Activated CD8-positive, alpha-beta T cell treated with anti-CD3 and anti-CD28 coated beads for 36 hours (primary cell): ENCODE measurements at places on chromosomes 5 and 9. TPM values are rescaled to one million over a fixed set of nuclear protein-coding genes. Genes with fewer than 3 reads are reported as not detected.

Gene MYOZ3
- total RNA-seq, result 0.11 TPM

Gene LCN1
- total RNA-seq, result not detected

Gene PCDHB16
- not detected for total RNA-seq

Gene ACSL6
- 4.7 TPM for total RNA-seq

- DNase-seq, result no peak
These were observed 78.2 kb downstream of the EFNA5 start for GRCh38 chr5:107592515-107592914.

DNA sequence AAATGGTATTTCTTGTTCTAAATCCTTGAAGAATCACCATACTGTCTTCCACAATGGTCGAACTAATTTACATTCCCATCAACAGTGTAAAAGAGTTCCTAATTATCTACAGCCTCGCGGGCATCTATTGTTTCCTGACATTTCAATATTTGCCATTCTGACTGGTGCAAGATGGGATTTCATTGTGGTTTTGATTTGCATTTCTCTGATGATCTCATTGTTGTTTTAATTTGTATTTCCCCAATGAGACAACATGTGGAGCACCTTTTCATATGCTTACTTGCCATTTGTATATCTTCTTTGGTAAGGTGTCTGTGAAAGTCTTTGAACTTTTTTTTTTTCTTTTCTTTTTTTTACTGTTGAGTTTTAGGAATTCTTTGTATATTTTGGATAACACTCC is 473.6 kb downstream of the KCTD16 start:
- DNase-seq, result no peak

DNA sequence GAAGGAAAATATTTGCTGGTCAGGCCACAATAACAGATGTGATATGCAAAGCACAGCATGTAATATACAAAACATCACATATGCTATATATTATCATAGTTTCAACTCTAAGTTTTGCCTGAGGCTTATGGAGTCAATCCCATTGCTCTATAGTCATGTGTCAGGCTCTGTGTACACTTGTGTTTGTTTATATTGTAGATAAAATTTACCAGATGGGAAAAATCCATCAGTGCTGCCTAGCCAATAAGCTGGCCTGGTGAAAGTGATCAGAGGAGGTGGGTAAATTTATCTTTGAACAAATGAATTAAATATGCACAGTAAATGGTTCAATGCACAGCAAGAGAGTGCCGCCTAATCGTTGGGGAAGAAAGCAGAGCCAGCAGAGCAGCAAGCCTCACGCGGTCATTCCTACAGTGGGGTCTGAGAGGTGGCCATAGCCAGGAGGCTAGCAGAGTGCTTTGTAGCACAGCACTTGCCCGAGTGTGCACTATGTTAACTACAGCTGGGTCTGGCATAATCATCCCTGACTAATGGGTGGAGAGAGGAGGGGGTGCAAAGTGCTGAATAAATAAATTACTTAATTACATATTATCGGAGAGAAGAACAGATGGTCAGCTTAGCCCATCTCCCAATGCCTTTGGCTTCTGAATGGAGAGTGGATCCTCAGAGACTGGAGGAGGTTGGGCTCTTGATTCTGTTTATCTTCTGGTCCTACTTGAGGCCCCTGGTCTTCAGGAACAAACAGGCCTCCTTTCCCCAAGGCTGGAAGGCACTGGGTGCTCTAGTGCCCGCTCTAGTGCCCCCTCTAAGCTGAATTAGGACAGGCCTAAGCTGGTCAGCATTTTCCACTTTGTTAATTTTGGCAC is 153.5 kb downstream of the MAT2B start:
- no peak for DNase-seq

DNA sequence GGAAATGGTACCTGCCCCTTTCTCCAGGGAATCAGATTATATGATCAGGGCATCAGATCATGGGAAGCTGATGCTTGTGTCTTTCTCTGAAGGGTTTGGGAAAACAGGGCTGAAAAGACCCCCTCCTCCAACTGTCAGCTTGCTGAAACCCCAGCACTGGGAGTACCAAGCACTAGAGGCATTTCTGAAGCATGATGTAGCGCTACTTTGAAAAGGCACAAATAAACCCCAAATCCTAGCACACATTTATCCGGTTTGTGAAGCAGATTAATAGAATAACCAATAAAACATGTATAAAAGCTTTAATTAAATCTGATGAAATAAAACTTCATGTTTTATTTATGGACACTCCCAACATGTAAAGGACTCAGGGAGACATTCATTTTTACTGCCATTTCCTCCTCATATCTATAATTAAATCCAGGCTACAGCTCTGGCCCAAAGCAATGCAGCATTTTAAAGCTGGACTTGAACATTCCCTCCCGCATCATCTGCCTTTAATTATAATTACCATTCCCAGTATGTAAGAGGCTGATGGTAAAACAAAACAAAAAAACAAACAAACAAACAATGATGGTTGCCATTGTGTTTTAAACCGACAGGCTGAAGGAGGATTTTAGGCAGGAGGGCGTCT is 298.2 kb upstream of the RFX3 start:
- no peak for DNase-seq

GRCh38 chr5:11785771-11786352 is 118.4 kb downstream of the CTNND2 start:
- DNase-seq, result no peak

DNA sequence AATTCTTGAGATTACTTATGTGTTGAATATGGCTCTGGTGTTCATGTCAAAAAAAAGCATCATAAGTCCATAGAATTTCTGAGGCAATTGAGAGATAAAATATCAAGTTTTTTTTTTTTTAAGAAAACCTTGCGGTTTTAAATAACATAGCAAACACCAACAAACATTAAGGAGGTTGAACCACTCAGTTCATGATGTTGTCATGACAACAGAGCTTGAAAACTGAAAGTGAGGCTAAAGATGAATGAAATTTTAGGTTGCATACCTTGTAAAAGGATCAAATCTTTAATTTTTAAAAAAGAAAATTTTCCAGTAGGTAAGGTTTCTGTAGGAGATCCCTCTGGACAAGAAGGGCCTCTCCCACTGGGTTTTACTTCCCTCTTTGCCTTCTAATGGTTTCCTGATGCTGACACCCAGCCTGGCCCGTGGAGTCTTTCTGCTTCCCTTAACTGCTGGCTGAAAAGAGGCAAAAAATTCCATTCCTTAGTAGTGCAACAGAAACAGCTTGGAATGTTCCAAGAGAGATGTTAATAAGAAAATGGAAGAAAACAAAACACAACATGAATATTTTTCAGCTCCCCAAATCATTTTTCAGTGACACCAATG is 60.0 kb upstream of the FER start:
- no peak for DNase-seq

DNA sequence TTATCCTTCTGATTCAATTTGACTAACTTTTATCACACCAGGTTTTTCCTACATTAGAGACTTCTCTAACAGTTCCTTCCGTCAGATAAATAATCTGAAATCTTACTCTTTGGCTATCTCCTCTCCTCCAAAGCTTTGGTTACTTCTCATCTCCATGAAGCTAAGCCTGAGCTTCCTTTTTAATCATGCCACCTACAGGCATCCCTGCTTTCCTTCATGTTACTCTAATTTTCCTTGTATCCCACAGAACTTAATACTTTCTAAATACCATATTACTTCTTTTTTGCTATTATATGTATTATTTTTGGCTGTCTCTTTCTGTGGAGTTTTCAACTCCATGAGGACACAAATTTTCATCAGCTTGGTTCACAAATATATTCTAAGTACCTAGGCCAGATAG is 49.7 kb downstream of the C9 start:
- DNase-seq, result no peak

GRCh38 chr9:89048616-89049015 is 57.3 kb downstream of the S1PR3 start:
- no peak for DNase-seq

DNA sequence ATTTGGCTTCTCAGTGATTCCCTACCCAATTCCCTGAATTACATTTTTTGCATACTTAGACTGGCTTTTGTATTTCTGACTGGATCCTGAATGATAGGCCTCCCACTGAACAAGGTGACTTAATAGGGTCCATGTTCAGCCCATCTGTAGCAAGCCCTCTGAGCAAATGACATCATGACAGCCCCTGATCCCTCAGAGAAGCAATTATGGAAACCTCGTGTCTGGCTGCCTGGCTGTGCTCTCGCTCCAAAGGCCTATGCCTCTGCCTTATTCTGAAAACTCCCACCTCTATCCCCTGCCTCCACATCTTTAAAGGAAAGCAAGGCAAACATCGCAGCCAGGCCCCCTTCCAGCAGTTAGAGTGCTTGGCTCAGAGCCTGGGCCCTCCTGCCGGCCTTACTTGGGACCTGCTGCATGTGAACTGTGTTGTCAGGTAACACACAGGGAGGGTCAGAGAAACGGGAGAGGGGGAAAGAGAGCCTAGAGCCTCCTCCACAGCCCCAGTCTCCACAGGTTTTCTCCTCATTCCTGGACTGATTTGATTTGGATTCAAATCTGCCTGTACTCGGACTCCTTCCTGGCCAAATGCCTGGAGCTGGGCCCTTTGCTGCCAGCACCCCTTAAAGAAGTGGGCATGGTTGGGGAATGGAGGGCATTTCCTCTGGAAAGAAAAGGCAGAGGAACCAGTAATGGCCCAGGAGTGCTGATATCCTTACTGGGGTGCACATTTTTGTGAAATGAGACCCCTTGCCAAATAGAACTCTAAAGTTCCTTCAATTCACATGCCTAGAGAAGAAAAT is 3.8 kb downstream of the DCANP1 start:
- DNase-seq, result no peak

DNA sequence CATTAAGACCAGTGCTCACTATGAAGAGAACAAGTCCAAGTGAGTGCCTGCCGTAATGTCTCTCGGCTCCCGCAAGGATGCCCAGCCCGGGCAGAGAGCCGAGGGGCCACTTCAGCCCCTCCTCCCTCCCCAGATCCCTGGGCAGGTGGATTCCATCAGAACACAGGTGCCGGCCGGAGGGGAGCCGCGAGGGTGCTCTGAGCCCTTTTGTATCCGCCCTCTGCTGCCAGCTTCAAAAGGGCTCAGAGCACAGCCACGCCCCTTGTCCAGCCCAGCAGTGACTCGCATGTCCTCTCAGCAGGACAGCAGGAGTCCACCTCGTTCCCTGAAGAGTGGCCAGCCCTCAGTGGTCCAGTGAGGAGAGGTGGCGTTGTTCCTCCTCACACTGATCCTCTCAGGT is 43.9 kb downstream of the CYFIP2 start:
- no peak for DNase-seq

GRCh38 chr5:133996683-133997252 is 8.0 kb downstream of the VDAC1 start:
- DNase-seq, result no peak

DNA sequence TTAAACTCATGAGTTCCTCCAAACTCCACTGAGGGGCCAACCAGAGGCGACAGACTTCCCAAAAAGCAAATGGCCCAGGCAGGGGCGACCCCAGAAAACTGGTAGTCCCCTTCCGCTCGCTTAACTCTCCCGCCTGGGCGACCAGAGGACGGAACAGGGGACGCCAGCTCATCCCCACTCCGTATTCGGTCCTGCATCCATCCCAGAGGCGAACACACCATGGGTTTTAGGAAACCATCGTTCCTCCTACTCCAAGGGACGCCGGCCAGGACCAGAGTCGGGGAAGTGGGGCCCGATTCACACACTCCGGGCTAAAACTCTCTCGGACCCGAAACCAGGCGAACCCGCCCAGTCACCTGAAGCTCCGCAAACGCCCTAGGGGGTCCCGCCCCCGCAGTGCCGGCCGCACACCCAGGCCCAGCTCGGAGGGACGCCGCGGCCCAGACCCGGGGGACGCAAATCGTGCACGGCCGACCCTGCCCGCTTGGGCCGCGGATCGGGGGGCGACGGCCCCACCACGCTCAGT is 478 bp downstream of the TEX10 start:
- DNase-seq, result peak; percentile 51

DNA sequence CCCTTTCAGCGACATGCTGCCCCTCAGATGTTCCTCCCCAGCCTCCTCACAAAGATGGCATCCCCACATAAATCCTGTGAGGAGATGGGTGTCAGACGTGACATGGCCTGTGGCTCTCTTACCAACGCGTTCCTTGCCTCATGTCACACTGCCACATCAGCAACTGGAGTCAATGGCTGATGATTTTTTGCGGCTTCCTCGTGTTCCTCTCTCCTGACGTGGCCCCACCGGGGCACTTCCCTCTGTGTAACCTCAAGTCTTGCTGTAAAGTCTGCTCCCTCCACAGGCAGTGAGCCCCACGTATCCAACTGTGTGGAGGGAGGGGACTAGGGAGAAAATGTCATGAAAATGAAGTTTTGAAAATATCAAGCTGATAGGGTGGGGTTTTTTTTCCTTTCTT is 53.2 kb upstream of the SHISAL2B start:
- peak; percentile 19 for DNase-seq
